ENCODE measurements at places on chromosomes 13 and 19.
A peak's percentile ranks its signal among the peaks of the same experiment; 100 is the strongest.

DNA sequence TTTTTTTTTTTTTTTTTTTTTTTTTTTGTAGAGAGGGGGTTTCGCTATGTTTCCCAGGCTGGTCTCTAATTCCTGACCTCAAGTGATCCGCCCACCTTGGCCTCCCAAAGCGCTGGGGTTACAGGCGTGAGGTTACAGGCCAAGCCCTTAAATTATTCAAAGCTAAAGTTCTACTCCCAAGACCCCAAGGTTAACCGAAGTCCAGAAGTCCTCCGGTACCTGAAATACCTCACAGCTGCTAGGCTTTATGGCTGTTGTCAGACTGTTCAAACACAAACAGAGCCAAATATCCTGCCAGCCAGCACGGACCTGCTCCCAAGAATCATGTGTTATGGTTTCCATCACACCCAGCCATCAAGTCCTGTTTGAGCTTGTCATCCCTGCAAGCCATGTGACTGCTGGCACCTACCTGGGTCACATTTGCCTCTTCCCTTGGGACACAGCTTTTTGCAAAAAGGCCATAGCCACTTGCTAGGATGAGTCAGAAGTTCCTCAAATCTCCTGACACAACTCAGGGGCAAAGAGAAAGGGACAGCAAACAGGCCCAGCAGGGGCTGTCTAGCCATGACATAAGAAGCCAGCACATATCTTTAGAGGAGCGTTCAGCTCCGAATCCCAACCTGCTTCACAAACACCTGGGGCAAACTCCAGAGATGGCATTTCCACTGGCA, 129.9 kb downstream of the FOXO1 start:
- DNase-seq, result no peak

DNA sequence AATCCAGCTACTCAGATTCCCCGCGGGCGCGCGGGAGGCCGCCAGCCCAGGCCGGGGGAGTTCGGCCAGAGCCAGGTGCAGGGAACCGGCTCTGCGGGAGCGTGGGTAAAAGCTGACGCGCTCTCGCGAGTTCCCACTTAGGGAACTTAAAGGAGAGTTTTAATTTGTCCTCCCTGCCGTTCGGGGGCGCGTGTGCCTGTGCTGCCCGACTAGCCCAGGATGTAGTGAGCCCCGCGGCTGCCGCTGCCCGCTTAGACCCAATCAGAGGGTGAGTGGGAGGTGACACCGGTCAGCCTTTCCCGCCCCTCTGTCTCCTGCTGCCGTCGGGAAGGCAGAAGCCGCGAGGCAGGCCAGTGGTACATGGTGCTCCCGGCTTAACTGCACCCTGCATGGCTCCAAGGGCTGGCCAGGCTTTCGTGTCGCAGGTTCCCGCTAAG, 36.0 kb upstream of the NEK3 start:
- peak; percentile 78 for DNase-seq

DNA sequence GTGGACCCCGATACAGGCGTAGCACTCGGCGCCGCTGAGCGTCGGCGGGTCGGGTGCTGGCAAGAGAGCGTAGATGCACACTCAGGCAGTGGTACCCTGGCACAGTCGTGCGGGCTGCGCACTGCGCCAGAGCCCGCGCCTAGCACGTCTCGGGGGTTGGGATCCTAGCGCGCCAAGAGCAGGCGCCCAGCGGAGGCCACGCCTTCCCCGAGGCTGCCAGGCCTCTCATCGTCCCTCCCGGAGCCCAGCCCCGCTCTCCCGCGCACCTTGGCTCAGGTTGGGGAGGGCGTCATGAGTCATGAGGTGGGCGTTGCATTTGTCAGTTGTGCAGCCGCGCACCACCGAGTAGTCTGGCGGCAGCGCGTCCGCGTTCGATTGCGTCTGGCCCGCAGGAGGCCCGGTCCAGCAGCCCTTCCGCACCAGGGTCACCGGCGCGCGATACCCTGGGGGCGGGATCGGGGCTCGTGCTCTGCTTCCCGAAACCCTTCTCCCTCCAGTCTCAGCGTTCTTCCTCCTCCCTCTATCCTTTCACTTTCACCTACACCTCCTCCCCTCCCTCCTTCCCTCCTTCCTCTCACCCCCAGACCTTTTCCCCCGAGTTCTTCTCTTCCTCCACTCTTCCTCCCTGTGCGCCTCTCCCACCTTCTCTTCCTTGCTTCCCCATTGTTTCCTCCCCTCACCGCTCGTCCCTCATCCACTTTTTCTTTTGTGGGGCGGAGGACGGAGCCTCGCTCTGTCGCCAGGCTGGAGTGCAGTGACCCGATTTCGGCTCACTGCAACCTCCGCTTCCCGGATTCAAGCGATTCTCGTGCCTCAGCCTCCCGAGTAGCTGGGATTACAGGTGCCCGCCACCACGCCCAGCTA, 3.5 kb downstream of the LYPD5 start:
- DNase-seq, result peak; percentile 76

- DNase-seq, result peak; percentile 56
Observed at GRCh38 chr19:40752257-40752781, 1.3 kb downstream of the SNRPA start.

DNA sequence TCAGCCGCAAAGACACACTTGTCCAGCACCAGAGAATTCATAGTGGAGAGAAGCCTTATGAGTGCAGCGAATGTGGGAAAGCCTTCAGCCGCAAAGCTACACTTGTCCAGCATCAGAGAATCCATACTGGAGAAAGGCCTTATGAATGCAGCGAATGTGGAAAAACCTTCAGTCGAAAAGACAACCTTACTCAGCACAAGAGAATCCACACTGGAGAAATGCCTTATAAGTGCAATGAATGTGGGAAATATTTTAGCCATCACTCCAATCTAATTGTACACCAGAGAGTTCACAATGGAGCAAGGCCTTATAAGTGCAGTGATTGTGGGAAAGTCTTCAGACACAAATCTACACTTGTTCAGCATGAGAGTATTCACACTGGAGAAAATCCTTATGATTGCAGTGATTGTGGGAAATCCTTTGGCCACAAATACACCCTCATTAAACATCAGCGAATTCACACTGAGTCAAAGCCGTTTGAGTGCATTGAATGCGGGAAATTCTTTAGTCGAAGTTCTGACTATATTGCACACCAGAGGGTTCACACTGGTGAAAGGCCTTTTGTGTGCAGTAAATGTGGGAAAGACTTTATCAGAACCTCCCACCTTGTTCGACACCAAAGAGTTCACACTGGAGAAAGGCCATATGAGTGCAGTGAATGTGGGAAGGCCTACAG, 6.8 kb downstream of the ZNF134 start:
- DNase-seq, result no peak

DNA sequence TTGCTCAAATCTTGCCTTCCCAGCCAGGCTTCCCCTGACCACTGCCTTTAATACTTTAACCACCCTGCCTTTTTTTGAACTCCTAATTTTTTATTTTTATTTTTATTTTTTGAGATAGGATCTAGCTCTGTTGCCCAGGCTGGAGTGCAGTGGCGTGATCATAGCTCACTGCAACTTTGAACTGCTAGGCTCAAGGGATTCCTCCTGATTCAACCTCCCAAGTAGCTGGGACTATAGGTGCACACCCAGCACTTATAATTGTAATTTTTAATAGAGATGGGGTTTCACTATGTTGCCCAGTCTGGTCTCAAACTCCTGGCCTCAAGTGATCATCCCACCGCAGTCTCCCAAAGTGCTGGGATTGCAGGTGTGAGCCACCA, 21.7 kb upstream of the FBXO27 start:
- DNase-seq, result no peak

GRCh38 chr13:72004784-72005374, 137.9 kb upstream of the DACH1 start:
- no peak for DNase-seq

GRCh38 chr19:29872224-29872731, 60.5 kb downstream of the CCNE1 start:
- peak; percentile 37 for DNase-seq

GRCh38 chr13:75533861-75534260, 3.8 kb downstream of the COMMD6 start:
- DNase-seq, result no peak

DNA sequence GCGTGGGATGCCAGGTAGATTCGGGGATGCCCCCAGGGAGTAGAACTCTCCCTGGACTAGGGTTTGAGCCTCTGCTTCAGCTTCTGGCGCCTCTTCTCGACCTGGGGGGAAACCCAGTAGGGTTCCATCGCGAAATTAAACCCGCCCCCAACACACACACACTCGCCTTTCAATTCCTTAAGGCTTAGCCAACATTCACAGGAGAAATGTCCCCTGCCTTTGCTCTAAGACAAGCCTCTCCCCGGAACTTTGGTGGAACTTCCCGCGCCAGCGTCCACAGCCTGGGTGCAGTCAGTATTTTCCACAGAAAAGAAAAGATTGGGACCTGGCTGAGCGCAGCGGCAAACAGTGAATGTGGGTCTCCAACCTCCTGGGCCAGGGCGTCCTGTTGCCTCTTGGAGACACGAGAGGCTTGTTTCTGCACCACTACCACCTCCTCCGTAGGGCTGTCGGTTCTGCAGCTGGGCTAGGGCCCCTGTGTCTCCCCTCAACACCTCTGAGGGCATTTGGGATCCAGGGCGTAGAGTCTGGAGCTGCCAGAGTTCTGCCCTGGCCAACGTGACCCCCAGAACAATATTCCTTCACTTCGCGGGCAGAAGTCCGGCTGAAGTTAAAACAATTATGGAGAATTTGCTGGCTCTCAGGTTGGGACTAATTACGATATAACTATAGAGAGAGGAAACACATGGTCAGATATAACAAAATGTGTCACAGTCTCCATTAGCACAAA, 3.2 kb downstream of the PDX1 start:
- peak; percentile 30 for DNase-seq

- DNase-seq, result no peak
Observed at GRCh38 chr19:29449371-29449770, 76.4 kb upstream of the VSTM2B start.

DNA sequence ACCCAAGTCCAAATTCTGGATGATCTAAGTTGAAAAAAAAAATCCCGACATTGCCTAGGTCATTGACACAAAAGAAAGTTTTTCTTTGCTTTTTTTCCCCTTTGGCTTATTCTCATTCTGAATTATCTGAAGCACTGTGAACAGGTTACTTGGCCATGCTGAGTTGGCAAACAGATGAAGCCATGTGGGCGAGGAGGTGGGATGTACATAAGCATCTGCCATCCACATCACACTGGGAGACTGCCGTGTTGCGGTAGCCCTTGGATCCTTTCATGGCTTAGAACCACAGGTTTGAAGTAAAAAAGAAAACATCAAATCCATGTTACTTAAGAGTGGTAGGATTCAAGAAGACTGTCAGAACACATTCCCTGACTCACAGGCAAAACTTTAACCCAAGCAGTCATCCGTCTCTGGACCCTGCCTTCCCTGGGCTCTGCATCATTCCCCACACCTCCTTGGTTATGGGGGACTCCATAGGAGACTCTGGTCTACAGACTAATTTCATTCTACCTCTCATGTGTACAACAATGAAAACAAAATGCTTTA, 242.5 kb upstream of the SERP2 start:
- DNase-seq, result no peak

- DNase-seq, result no peak
Observed at GRCh38 chr13:39766464-39767158, 111.1 kb downstream of the COG6 start.

DNA sequence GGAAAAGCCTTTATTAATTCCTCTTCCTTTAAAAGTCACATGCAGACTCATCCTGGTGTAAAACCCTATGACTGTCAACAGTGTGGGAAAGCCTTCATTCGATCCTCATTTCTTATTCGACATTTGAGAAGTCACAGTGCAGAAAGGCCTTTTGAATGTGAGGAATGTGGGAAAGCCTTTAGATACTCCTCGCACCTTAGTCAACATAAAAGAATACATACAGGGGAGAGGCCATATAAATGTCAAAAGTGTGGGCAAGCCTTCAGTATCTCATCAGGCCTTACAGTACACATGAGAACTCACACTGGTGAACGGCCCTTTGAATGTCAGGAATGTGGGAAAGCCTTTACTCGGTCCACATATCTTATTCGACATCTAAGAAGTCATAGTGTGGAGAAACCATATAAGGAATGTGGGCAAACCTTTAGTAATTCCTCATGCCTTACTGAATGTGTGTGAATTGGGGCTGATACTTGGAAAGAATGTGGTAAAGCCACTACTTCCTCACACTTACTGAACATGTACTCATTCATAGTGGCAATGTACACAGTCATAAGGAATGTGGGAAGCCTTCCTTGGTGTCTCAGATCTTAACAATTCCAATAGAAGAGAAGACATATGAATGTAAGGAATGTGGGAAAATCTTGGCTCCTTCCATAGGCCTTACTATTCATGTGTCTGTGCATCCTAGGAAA, 18.8 kb downstream of the ZNF559 start:
- DNase-seq, result no peak
